ENCODE measurements at places on chromosomes 2 and 18.

- DNase-seq: no peak
These were observed 138.4 kb downstream of the HNMT start for GRCh38 chr2:138102664-138103063.

DNA sequence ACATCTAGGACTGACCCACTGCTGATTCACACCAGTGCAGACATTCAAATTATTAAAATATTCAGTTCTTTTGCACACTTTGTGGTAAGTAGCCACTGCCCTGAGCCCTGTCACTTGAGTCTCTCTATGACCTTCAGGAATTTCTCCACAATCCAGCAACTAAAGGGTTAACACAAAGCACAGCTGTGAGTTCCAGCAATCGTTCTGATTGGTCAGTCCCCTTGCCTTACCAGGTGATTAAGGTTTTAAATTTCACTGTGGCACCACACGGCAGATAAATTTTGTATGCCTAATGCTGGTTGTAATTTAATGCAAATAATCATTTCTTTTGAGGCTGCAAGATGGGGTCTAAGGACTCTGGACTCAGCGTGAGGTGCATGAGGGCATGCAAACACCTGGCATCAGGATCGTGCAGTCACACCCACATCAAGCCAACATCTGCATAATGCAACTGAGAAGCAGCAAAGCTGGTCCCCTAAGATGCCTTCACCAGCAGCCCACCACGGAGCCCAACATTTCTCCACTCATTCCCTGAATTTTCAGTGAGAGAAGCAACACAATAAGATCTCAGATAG, 36.6 kb downstream of the SLC14A1 start:
- DNase-seq: no peak

GRCh38 chr2:121276341-121276740, 8.7 kb downstream of the TFCP2L1 start:
- no peak for DNase-seq

DNA sequence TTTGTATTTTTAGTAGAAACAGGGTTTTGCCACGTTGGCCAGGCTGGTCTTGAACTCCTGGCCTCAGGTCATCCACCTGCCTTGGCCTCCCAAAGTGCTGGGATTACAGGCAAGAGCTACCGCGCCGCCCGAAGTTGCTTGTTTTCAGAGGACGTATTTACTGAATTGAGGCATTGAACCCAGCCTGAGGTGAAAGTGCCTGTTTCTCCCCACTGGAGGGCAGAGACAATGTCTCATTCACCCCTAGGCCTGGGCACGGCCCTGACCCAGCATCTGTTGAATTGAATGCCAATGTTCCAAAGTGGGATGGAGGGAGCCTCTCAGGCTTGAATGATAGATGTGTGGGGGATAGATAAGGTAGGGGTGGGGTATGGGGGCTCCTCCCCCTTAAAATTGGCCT, 4.5 kb upstream of the TMBIM1 start:
- no peak for DNase-seq

- DNase-seq: peak; percentile 77
These were observed 7.9 kb downstream of the ARL4C start for GRCh38 chr2:234488913-234489451.

GRCh38 chr18:13219593-13220159, 1.1 kb downstream of the LDLRAD4 start:
- no peak for DNase-seq

DNA sequence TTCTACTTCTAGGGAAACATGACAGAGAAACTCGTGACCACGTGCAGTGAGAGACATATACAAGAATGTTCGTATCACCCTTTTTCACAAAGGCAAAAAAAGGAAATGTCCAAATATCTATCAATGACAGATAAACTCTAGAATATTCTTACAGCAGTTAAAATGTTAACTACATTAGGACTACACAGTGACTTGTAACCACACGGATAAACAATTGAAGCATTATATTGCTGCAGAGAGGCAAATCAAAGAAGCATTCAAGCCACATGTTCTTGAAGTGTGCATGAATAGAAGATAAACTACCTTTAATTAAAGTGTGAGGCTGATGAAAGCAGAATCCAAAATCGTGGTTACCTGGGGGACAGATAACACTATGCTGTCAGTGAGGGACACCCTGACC, 935.3 kb upstream of the KLHL29 start:
- no peak for DNase-seq

GRCh38 chr2:202339071-202339870, 36.9 kb upstream of the BMPR2 start:
- no peak for DNase-seq

- no peak for DNase-seq
These were observed 3.9 kb downstream of the TAF1B start for GRCh38 chr2:9847140-9847539.

DNA sequence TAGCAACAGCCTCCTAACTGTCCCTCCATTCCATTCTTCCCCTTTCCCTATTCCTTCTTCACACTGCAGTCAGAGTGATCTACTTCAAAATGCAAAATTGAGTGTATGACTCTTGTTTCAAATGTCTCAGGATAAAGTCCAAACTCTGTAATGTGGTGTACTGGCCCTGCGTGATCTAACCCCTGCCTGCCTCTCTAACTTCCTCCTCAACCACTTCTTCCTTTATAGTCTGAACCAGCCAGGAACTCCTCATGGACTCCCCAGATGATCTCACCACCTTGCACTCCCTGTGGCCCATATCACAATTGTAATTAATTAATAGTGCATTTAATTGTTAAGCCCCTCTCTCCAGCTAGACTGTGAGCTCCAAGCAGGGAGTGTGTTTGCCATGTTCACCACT, 3.1 kb upstream of the B3GNT2 start:
- no peak for DNase-seq

- no peak for DNase-seq
These were observed 48.2 kb downstream of the AGAP1 start for GRCh38 chr2:235541838-235542549.

DNA sequence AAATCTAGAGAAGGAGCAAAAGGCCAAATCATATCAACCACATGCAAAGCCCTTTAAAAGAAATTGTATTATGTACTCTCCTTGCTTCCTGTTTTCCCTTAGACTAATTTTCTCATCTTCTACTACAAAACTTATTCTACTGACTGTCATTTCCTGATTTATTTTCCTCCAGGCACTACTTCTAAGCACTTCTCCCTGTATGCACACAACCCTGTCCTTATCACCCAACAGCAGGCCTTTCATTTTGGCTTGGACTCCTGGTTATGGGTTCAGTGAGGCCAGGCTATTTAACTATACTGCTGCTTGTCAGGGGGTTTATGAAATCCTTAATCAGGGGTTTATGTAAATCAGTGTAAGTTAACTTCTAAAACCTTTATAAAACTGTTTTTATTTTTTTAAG, 205.1 kb upstream of the FAM98A start:
- DNase-seq: no peak

- DNase-seq: no peak
These were observed 141.5 kb downstream of the NCKAP5 start for GRCh38 chr2:133426791-133427190.

GRCh38 chr2:26178746-26179436, 6.0 kb downstream of the GAREM2 start:
- DNase-seq: no peak

DNA sequence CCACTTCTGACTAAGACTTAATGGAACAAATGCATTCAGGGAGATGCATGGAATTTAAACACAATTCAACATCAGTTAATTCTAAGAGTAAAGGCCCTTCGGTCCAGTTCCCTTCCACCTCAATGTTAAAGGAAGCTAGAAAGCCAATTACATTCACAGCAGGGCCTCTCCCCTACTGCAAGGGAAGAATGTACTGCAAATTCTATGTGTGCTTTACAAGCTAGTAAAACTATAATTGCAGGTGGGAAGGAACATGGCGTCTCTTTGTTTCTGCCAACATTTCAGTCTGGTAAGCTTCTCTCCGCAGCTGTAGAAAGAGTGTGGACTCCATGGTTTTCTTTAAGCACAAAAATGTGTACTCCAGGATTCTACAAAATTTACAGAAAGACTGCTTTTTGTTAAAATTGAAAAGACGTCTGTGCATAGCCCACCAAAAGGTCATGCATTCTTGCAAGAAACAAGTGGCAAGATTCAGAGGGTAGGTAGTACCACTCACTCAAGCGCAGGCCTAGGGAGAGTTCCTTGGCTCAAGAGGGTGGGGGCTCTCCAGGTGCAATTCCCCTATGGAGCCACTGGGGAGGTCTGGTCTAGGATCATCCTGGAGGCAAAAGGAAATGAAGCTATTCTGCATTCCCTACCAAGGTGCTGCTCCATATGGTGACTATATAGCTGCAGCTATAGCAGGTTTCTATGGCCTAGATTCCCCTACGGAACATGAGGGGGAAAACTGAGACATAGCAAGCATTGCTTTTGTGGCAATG, 127.0 kb upstream of the FZD5 start:
- no peak for DNase-seq

DNA sequence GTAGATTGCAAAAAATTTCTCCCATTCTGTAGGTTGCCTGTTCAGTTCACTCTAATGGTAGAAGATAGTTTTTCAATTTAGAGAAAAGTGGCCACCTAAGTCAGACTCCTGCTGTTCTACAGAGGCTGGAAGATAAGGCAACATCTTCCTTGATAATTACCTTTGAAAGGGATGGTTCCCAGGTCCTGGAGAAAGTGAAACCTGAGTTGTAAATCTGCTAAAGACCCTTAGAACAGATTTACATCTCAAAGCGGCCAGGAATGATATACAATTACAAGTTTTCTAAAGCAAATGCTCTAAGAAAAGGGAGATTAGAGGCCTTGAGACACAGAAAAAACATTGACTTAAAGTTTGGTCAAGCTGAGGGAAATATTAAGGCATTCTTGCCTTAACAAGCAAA, 1350.2 kb upstream of the FAM98A start:
- no peak for DNase-seq

GRCh38 chr2:167509586-167509985, 621.3 kb downstream of the XIRP2 start:
- DNase-seq: no peak

DNA sequence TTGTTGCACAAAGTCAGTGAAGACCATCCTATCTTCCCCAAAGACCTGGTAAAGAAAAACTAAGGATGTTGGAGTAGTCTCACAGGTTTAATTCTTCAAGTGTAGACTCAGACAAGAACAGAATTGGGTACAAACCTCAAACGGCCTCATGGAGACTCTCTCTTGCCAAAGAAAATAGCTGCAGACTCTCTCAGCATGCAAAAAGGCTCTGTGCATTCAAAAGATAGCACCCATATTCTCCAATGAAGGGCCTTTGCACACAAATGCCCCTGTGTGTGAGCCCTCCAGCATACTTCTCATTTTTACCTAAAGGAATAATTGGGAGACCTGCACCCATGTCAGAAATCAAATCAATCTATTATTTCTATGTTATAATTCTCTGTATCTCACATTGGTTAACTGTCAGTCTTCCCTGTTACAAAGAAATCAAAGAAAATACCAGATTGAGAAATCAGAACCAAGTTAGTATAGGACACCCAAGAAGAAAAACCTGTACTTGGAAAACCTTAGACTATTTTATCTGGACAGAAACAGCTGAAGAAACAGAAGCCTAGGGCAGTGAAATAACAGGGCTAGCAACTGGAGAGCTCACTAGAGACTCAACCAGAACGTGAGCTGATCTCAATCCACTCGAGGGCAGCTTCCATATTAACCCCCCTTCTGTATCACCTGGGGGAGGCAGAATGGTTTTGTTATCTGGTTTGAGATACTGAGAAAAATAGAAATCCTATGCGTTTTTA, 134.7 kb upstream of the DNAJC10 start:
- no peak for DNase-seq

DNA sequence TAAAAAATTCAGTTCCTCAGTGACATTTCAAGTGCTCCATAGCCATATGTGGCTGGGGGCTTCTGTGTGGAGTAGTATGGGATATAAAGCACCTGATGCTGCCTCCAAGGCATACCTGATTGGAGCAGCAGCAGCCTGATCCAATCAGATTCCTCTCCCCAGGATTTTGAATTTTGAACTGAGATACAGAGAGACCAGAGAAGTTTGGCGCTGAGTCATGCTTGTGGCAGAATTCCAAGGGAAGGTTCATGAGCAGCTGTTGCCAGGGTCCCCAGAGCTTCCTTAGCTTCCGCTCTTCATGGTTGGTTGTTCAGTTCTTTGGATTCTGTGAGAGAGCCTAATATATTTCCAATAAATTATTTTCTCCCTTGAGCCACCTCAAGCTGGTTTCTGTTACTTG, 29.0 kb upstream of the CFAP36 start:
- no peak for DNase-seq

- no peak for DNase-seq
These were observed 27.4 kb upstream of the MTIF2 start for GRCh38 chr2:55296393-55296792.
